ENCODE measurements at places on chromosomes 12 and 14. TPM values are rescaled to one million over a fixed set of nuclear protein-coding genes. Genes with fewer than 3 reads are reported as not detected.

Gene MYBPC1
- total RNA-seq = not detected

Gene TEDC1
- 1.0 TPM for total RNA-seq

GRCh38 chr14:99747167-99747566 is 46.0 kb upstream of the EML1 start:
- DNase-seq = no peak

GRCh38 chr12:121507984-121508383 is 72.8 kb downstream of the KDM2B start:
- DNase-seq = no peak

DNA sequence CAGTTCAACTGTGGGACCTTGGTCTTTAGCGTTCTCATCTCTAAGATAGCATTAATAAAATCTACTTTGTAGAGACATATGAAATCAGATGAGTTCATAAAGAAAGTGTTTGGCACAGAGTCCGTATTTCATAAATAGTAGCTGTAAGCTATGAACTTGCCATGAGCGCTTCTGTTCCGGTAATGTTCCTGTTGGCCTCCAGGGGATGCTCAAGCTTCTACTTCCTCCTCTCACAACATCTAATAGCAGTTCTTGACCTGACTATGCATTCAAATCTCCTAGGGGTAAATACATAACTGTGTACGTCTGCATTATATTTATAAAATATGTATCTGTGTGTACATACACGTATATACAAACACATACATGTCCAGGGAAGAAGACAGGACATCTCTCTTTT is 288.2 kb upstream of the TMPO start:
- peak; percentile 12 for DNase-seq

Gene HELB
- total RNA-seq = 2.6 TPM

Gene KRT71
- total RNA-seq = not detected

GRCh38 chr12:26691234-26691970 is 141.6 kb downstream of the ITPR2 start:
- DNase-seq = peak; percentile 99

Gene SIVA1
- total RNA-seq = 65.1 TPM

DNA sequence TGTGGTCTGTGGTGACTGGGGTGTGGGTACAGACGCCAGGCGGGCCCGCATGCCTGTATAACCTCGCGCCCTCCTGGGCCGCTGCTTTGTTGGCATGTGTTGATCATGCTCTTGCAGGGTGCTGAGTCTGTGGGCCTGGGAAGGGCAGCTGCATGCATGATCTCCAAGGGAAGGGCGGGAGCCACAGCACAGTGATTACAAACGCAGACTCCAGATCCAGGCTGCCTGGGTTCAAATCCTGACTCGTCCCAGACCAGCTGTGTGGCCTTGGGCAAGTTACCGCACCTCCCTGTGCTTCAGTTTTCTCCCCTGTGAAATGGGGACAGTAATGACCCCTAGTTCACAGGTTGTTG is 24.0 kb downstream of the ADGRD1 start:
- DNase-seq = no peak

Gene ZC2HC1C
- total RNA-seq = 1.5 TPM

- DNase-seq = peak; percentile 98
Observed at GRCh38 chr14:94598816-94599655, 13.2 kb upstream of the SERPINA3 start.

Gene TESPA1
- total RNA-seq = not detected

Gene KRT77
- not detected for total RNA-seq

Gene CCDC196
- total RNA-seq = not detected

Gene PDE3A
- total RNA-seq = 0.26 TPM

GRCh38 chr12:48787791-48788523 is 932 bp downstream of the ADCY6 start:
- DNase-seq = no peak

- DNase-seq = no peak
Observed at GRCh38 chr14:104528496-104528895, 51.1 kb upstream of the C14orf180 start.

DNA sequence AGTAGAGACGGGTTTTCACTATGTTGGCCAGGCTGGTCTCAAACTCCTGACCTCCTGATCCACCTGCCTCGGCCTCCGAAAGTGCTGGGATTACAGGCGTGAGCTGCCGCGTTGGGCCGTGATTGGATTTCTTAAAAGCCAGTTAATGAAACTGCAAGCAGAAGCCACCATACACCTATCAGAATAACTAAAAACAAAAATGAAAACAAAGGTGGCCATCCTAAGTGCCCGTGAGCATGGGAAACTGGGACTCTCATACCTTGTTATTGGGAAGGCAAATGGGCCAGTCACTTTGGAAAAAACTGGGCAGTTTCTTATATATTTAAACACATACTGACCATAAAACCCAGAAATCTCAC is 7.7 kb upstream of the TCTN1 start:
- no peak for DNase-seq

- DNase-seq = no peak
Observed at GRCh38 chr12:112170376-112170775, 45.0 kb downstream of the TRAFD1 start.

Gene AKAP6
- 10.9 TPM for total RNA-seq

DNA sequence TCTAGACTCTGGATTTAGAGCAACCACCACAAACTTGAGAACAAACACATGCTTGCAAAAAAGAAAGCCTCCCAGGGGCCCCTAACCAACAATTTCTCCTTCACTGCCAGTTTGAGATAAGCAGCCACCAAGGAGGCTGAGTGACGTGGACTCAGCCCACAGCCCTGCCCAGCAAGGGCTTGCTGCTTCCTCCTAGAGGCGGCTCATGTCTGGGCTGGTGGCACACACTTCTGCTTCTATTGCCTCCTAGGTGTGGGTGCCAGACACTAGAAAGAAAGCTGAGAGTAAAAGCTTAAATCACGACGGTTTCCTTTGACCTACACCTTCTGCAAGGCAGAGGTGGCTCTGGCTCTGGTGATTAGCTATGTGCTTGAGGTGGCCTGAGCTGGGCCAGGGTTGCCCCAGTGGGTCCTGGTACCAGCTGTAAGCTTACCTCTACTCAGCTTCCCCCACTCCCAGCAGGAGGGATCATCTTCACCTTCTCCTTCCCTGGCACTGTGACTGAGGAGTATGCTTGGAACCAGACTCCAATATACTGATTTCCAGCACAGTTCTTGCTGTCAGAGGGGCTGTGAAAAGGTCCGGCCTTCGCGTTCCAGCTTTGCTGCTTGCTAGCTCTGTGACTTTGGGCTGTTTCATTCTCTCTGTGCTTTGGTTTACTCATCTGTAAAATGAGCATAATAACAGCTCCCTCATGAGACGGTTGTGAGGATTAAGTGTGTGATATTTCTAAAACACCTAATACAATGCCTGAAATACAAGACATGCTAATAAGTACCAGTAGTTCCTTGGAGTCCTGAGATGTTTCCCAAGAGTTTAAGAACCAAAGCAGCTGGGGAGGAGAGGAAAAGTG is 89.7 kb upstream of the PARP11 start:
- no peak for DNase-seq

GRCh38 chr14:26444822-26445221 is 153.0 kb downstream of the NOVA1 start:
- peak; percentile 7 for DNase-seq

DNA sequence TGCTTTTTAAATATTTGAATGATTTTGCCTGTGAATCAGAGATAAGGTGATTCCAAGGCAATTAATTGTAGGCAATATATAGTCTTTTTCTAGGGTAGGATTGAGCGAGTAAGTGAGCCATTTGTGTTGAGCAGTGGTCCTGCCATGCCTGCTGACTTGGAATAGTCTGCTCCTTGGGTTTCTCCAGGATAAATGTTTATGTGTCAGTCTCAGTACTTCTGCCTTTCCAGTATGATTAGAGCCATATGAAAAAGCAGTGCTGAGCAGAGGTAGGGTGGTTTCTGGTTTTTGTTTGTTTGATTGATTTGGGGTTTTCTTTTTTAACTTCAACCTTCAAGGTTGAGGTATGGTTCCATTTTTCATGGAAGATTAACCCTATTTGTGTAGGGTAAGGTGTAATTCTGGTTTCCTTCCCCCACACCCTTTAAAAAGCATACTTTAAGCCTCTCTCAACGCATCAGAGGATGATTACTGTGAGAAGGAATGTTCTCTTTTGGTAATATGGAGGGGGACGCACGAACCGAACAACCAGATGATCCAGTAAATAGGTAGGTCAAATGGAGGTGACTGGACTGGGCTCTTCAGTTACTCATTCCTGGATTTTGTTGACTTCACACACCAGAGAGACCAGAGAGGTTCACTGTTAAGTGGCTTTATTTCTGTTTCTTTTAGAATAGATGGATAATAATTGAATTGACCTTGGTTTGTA is 22.7 kb downstream of the FRMD6 start:
- no peak for DNase-seq

Gene RAD9B
- 0.77 TPM for total RNA-seq

Gene ALDH2
- 53.7 TPM for total RNA-seq

DNA sequence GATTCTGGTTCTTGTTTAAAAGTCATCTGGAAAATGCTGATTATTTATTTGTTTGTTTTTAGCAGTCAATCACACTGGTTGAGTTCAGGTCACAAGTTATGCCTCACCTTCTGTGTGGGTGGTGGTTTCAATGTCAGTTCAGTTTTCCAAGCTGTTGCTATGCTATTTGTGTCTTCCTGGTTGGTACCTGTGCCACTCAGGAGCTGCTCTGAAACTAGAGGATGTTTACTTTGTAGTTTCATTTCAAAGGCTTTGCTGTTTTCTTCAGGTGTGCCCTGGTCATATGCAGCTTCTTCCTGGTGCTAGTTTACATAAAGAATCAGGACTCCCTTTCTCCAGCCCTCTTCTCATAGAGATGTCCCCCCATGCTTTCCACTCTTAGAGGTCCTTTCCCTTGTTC is 75.7 kb upstream of the PPP4R3A start:
- no peak for DNase-seq

Gene SLC38A4
- total RNA-seq = 1.8 TPM

DNA sequence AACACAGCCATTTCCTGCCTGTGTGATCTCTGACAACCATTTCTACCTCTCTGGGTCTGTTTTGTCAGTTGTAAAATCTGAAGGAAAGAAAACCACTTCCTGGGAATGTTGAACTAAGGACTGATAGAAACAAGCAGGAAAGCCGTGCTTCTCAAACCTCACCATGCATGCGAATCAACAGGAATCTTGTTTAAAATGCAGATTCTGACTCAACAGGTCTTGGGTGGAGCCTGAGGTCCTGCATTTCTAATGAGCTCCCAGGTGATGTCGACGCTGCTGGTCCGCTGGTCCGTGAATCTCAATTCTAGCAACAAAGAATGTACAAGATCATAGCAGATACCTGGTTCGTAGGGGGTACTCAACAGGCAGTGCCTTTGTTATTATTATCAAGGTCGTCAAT is 38.0 kb upstream of the GPATCH2L start:
- DNase-seq = no peak

GRCh38 chr12:3061059-3061458 is 16.1 kb upstream of the TSPAN9 start:
- DNase-seq = peak; percentile 20

- DNase-seq = no peak
Observed at GRCh38 chr14:104385111-104385510, 194.5 kb upstream of the C14orf180 start.

DNA sequence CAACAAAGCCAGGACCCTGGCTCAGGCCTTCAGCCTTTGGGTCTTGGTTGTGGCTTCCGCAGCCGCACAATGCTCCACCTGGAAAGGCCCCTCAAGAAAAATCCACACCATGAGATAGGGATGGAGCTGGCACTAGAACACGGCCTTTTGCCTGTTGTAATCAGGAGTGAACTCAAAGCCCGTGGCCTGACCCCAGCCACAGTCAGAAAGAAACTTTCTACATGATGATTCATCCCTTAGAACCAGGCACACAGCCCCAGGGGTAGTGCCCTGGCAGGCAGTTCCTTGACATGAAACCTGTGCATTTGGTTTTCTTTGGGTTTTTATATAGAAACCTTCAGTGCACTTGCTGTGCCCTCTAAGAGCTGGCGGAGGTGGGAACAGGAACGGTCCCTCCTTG is 5.1 kb downstream of the CLMN start:
- DNase-seq = peak; percentile 9

GRCh38 chr12:128316973-128317526 is 50.1 kb downstream of the TMEM132C start:
- no peak for DNase-seq

Data from fibroblast of lung (primary cell).